AG09319 (cell line): ENCODE measurements at places on chromosomes 7 and 10.

DNA sequence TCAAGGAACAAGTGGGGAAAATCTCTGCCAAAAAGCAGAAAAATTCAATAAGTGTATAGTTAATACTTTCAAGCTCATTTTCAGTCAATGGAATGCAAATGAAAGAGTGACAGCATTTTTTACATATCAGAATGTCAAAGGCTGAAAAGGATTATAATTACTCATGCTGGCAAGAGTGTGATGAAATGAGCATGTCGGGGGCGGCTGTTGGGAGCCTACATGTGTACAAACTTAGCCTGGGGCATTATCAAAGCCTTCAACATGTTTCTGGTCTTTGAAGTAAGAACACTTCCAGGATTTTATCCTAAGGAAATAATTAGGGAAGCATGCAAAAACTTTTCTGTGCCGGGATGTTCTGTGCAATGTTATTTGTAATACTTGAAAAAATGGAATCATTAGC lies 221.7 kb upstream of the LYZL1 start:
- DNase-seq, result peak; percentile 7

GRCh38 chr7:77430927-77431326 lies 14.8 kb upstream of the GSAP start:
- no peak for DNase-seq

DNA sequence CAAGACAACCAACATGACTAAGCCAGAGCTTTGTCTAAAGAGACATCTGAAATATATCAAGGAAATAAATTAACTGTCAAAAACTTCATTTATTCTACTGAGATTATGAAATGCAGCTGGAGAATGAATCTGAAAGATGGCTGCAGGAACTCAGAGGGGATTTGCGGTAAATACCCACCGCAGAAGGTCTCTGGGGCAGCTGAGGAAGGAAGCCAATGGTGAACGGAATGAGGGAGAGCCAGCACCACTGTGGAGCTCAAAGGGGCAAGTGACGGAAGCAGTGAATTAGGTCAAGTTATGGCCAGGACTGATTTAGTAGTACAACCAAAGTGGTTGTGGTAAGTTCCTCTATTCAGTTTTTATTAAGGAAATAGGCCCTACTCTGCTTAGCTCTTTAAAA lies 215.3 kb upstream of the GLI3 start:
- DNase-seq, result no peak

- no peak for DNase-seq
These were observed 6.6 kb upstream of the OGDHL start for GRCh38 chr10:49768731-49769130.
